ENCODE measurements at places on chromosomes 7 and 10. TPM values are rescaled to one million over a fixed set of nuclear protein-coding genes. Genes with fewer than 3 reads are reported as not detected.

Gene PTPRN2
- 2.8 TPM for polyA plus RNA-seq

Gene SLC18A3
- not detected for polyA plus RNA-seq

Gene ZC3HAV1
- 15.4 TPM for polyA plus RNA-seq

Gene TMEM60
- 10.5 TPM for polyA plus RNA-seq

GRCh38 chr10:127976701-127977356 lies 69.9 kb downstream of the PTPRE start:
- peak; percentile 43 for DNase-seq

DNA sequence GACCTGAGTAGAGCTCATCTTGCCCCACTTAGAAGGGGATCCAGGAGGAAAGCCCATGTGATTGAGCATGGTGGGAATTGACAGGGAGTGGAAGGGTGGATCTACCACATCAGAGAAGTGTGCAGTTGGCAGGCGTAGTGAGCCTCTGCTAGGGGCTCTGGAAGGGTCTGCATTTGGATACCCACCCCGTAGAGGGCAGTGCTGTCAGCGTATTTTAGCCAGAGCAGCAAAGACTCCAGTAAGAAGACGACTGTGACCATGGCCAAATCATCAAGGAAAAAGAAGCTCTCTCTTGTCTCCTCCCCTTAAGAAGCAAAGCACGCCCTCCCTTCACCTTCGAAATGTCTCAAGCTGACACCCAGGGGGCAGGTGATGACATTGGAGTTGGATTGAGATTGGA lies 68.8 kb upstream of the INHBA start:
- no peak for DNase-seq

DNA sequence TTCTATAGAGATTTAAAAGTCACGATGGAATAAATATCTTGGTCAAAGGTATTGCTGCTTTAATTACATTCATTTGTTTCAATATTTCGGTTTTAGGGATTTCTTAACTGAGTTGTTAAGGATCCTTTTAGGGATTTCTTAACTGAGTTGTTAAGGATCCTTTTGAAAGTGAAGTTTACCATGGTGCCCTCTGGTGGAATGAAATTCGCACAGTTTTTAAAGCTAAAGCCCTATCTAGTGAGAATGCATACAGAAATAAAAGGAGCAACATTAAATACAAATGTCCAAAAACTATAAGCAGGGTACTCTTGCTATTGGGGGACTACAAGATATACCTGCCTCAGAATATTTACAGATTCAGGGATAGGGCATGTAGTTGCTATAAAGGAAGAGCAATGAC lies 193.7 kb downstream of the RNLS start:
- DNase-seq: peak; percentile 80

All from muscle of leg (tissue), 16 donors.